ENCODE measurements at places on chromosomes 6 and 20.
A peak's percentile ranks its signal among the peaks of the same experiment; 100 is the strongest.

DNA sequence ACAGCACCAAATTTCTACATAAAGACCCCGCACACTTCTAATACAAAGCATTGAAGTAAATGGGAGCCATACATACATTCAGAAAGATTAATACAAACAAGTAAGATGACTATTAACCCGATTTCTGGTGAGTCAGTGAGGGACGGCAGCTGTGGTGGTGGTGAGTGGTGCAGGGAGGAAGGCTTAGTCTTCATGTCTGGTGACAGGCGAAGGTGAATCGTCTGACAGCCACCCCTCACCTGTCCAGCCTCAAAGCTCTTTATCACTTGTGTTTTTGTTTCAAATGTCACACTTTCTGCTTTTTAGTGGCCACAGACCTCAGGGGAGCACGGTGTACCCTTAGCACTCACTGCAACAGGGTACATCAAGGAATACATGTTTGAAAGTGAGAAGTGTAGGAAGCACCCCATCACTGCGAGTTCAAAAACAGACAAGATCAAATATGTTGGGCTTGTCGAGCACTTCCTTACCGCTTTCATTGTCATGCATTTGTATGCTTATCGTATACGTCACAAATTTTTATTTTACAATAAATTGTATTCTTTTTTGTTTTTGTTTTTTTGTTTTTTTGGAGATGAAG lies 63.5 kb downstream of the IRF4 start:
- no peak for DNase-seq

GRCh38 chr20:1893721-1894470 lies 1.3 kb upstream of the SIRPA start:
- peak; percentile 80 for DNase-seq

DNA sequence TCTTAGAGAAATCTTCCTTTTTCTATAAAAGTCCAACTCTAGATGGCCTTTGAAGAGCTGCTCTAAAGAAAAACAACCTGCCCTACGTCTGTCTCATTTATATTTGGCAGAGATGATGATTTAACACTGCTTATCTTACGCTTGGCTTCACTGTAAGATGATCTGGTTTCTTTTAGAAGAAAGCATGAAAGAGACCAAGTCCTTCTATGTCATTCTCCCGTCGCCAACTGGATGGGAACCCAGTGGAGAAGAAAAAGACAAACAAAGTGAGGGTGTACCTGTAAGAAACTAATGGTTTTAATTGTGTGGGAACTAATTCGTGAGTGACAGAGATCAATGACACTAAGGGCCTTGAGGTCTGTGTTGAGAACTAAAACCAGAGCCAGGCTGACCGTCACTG lies 92.8 kb downstream of the MBOAT1 start:
- no peak for DNase-seq

DNA sequence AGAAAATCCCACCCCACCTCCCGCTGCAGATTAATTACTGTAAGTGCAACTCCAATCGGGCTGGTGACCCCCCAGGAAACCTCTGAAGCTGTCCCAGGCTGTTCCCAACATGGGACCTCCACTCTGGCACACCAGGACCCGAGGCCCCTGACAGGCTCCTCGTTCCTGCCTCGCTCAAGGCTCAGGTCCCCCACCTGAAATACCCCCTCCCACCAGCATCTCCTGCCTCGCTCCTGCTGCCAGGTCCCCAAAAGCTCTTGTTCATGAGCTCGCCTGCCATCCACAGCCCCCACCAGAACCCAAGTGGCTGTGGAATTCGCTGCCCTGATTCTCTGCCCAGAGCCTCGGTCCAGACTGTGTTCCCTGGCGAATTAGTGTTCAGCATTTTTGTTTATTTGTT lies 26.1 kb downstream of the NPEPL1 start:
- DNase-seq: no peak

- DNase-seq: no peak
Observed at GRCh38 chr20:20195021-20195705, 142.8 kb downstream of the CFAP61 start.

GRCh38 chr6:147194652-147195411 lies 9.4 kb upstream of the STXBP5 start:
- DNase-seq: peak; percentile 35
